ENCODE measurements at places on chromosomes 2 and 18.

DNA sequence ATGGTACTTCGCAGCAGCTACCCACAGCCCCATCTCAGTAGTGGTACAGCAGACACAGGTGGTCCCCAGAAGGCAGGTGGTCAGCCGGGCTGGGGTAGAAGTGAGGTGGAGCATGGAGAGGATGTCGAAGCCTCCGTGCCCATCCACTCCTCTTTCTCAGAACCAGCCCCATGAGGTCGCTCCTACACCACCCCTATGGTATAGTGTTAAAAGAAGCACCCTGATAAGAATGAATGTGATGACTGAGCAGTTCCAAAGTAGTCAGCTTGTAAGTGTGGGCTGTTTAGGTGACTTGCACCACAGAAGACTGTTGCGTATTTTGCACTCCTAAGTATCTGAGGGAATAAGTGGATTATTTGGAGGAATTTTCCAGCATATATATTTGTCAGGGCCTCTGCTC, 111.3 kb downstream of the WDSUB1 start:
- no peak for DNase-seq

GRCh38 chr2:8993196-8993901, 10.1 kb downstream of the MBOAT2 start:
- DNase-seq, result no peak

DNA sequence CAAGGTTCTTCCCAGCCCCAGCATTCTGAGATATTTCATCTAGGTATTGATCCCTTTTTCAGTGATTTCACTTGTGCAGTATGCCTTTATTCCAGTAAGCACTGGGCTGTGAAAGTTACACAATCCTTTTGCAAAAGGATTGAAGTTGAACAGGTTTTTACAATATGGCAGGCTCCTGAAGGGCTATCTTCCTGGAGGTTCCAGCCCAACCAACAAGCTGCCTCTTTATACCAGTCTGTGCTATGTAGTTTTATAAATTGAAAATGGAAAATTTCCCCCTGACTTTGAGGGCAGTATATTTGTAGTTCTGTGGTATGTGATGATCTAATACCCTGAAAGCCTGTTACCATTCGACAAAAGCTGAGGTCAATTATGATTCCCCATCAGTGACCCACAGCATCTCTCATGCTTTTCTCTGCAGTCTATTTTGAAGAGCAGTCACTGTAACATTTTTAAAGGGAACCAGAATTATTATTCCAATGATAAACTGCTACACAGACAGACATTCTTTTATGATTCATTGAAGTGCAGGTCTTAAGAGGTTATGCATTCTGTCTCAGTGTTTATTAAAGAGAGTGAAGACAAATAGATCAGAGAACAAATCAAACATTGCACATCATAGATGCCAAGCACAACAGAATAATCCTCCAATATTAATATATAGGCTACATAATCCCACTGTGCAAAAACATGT, 35.2 kb upstream of the STPG4 start:
- DNase-seq, result no peak

DNA sequence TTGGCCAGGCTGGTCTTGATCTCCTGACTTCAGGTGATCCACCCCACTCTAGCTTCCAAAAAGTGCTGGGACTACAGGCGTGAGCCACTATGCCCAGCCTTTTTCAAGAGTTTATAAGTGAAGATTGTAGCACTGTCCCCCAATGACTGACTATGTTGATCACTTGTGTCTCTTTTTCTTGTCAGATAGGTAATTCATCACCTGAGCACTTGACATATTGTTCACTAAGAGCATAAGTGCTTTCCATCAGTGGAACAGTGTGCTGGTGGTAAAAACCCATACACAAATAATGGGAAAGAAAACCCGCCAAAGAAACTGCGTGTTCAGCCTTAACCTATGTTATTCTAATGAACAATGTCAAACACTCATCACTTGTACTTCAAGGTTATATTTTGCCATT, 414.4 kb upstream of the CDH7 start:
- DNase-seq, result no peak

GRCh38 chr2:234363011-234363487, 133.8 kb downstream of the ARL4C start:
- DNase-seq, result no peak

DNA sequence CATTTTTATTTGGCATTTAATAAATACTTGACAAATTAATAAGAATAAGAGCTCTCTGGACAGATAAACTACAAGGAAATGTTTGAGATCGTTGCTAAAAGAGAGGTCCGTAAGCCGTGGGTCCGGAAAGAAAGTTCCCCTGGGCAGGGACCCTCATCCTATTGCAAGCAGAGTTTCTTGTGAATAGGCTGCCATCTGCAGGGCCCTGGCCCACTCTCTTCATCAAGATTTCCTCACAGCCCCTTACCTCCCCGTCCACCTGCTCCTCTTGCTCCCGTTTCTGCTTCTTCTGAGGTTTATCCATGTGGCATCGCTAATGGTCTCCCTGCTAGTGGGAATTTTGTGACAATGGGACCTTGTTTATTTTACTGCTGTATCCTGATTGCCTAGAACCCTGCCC, 30.1 kb upstream of the MC5R start:
- DNase-seq, result no peak

DNA sequence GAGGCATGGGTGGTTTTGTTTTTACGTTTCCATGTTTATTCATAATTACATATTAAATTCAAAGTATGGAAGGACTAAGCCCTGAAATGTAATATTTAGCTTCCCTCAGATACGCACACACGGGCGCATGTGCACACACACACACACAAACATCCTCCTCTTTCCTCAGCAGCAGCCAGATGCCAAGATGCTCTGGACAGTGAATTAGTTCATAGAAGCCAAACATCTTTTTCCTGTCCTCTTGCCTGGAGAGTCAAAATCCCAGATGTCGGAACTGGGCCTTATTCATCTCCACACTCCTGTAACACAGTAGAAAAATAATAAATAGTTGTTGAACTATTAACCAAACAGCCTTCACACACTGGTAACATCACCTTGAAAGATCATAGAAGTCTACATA, 273.1 kb downstream of the SP3 start:
- no peak for DNase-seq

- no peak for DNase-seq
Measured at GRCh38 chr2:216482640-216483039, 16.0 kb upstream of the RPL37A start.

GRCh38 chr2:200619279-200619678, 33.5 kb downstream of the AOX1 start:
- DNase-seq, result no peak

DNA sequence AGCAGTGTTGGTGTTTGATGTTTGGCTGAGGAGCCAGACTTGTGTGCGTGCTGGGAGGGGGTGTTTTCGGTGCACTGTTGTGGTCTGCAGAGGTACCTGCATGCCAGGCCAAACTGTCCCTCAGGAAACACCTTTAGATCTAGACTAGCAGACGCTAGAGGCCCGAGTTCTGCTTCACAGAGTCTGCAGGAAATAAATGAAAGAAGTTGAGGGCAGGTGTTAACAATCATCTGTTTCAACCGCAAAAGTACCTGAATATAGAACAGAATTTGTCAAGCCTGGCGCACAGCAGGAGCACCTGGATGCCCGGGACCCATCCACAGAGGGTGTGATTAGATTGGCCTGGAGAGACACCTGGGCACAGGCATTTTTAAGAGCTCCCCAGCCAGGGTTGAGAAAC, 40.5 kb upstream of the REL start:
- no peak for DNase-seq

- no peak for DNase-seq
Measured at GRCh38 chr2:142824756-142825155, 52.7 kb upstream of the KYNU start.

- no peak for DNase-seq
Measured at GRCh38 chr2:9445089-9445488, 21.6 kb downstream of the CPSF3 start.

Data from activated T-cell treated with anti-CD3 and anti-CD28 coated beads, Interleukin-2, amount 50 U/mL, for 48 hours (primary cell).